ENCODE measurements at places on chromosomes 11 and 22.
A peak's percentile ranks its signal among the peaks of the same experiment; 100 is the strongest.

DNA sequence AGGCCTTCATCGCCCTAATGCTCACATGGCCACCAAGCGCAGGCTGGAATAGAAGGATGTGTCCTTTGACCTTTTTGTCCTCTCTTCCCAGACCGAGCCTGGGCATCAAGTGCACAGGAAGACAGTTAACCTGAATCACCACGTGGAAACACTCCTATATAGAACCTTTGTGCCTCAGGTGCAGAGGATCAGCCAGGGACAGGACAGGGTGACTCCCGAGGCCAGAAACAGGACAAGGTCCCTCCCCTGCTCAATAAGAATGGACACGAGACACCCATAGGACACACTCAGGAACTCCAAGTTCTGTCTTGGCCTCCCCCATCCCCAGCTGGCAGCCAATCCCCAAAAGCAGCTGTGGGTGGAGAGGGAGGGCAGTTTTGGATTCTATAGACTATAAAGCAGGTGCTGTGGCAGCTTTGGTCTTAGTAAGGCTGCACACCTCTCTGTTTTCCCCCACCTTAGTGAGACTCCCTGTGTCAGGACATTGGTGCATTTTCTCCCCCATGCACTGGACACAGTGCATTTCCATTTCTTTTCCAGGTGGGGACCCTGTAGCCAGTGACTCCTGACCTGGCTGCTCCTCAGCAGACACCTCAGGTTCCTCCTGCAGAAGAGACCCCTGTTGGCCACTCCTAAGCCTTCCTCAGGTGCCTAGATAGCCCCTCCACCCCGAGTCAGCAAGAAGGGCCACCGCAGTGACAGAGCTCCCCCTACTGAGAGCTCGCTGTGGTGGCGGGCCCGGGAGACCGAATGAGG, 43.6 kb upstream of the POU2AF1 start:
- DNase-seq: peak; percentile 30

DNA sequence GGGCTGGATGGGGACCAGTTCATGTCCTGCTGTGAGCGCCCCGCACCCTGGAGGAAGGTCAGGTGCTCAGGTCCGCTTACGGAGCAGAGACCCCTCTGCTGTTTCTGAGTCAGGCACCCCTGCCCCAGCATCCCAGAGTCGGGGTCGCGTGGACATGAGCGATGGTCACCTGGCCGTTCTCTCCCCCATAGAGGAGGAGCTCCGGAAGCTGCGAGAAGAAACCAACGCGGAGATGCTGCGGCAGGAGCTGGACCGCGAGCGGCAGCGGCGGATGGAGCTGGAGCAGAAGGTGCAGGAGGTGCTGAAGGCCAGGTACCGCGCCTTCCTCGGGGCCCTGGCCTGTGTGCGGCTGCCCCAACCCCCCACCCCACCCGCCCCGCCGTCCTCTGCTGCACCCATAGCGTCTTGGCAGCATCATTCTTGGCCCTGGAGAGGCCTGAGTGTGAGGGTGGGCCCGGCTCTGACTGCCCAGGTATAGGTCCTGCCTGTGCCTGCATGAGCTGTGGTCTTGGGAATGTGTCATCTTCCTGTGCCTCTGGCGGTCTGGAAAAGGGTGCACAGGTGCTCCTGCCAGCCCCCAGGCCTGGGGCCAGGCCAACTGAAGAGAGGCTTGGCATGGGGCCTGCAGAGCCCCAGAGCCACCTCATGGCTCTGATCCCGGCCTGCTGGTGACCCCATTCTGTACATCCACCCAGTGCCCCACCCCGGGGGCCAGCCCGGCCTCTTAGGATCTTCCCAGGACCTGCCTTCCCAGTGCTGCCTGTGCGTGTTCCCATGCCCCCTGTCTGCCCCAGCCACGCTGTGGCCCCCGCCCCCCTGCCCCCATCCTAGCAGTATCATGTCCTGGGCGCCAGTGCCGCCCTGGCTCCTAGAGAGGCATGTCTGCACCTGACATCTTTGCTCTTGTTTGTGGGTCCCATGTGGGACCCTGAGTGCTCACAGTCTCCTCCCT, 38.1 kb downstream of the GRAMD4 start:
- no peak for DNase-seq

DNA sequence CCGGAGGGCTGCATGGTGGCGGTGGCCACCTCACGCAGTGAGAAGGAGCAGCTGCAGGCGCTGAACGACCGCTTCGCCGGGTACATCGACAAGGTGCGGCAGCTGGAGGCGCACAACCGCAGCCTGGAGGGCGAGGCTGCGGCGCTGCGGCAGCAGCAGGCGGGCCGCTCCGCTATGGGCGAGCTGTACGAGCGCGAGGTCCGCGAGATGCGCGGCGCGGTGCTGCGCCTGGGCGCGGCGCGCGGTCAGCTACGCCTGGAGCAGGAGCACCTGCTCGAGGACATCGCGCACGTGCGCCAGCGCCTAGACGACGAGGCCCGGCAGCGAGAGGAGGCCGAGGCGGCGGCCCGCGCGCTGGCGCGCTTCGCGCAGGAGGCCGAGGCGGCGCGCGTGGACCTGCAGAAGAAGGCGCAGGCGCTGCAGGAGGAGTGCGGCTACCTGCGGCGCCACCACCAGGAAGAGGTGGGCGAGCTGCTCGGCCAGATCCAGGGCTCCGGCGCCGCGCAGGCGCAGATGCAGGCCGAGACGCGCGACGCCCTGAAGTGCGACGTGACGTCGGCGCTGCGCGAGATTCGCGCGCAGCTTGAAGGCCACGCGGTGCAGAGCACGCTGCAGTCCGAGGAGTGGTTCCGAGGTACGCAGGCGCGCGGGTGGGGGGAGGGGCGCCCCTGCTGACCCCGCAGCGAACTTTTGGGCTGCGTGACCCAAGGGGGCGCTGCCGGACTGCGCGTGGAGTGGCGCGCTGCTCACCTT, 670 bp downstream of the NEFH start:
- DNase-seq: peak; percentile 2

- DNase-seq: no peak
Measured at GRCh38 chr11:95831198-95831883, 41.0 kb downstream of the CEP57 start.

Data from activated T-cell treated with anti-CD3 and anti-CD28 coated beads for 1 hour (primary cell).